ENCODE measurements at places on chromosomes 1 and 21.

DNA sequence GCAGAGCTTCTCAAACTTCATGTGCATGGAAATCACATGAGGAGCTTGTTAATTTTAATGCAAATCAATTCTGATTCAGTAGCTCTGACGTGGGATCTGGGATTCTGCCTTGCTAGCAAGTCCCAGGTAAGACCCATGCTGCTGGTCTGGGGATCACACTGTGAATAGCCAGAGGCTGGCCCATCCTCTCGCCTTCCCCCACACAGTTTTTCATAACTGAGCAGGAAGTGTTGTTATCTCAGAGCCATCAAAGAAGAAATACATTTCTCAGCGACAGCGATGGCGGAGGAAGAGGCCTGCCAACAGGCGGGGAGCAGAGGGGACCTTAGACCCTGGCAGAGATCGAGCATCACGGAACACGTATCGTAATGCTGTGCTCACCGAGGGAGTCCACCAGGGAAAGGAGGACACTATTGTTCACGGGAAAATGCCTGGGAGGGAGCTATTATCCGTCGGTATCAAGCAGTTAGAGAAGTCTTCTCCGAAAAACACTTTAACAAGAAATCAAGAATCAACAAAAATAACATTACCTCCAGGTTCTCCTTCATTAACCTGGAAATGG is 268.9 kb upstream of the TMEM51 start:
- DNase-seq = no peak

DNA sequence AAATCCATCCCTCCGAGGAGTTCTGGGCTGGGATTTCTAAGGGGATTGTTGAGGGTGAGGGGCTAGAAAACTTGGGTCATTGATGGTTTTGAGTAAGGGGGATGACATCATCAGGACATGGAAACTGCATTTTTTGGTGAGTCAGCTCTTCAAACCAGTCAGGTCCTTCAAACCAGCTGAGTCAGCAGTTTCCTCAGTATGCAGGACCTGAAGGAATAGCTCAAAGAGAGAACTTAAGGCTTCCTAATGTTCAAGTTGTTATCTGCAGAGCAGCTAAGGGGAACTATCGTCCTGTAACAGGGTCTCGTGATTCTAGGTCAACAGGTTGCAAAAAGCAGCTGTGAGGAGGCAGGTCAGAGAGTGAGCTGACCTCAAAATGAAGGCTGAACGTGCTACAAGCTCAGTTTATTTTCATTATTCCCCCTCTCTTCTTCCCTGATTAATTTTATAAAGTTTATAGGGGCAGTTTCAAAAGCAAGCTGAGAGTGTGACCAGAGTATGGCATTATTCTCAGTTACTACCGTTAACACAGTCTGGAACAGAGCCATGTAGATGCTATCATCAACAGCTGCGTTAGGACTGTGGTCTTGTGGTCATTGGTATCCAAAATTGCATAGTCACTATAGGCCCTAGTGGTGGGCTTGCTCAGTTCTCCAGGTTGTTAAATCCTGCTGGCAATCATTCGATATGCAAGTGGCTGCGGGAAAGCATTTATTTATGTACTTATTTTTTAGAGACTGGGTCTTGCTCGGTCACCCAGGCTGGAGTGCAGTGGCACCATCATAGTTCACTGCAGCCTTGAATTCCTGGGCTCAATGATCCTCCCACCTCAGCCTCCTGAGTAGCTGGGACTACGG is 10.7 kb upstream of the SDC3 start:
- DNase-seq = peak; percentile 79

DNA sequence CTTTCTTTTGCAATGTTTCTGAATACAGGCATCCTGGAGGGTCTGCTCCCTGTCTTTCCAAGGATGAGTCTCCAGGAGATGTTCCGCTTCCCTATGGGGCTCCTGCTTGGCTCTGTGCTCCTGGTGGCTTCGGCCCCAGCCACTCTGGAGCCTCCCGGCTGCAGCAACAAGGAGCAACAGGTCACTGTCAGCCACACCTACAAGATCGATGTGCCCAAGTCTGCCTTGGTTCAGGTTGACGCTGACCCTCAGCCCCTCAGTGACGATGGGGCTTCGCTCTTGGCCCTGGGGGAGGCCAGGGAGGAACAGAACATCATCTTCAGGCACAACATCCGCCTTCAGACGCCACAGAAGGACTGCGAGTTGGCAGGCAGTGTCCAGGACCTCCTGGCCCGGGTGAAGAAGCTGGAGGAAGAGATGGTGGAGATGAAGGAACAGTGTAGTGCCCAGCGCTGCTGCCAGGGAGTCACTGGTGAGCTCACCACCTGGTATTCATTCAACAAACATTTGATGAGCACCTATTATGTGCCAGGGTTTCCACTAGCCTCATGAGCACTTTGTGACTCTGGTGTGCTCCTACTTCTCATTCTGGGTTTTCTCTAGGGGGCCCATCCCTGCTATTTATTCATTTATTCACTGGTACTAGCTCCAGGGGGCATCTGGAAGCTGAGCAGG is 9.9 kb downstream of the TNN start:
- no peak for DNase-seq

GRCh38 chr1:3611170-3612019 is at the start of gene MEGF6:
TSS of gene MEGF6 (minus strand) at chr1:3611508. CDS start at chr1:3611268, 240 bp downstream.
- DNase-seq = no peak

GRCh38 chr1:39317111-39317510 is 112.6 kb downstream of the MACF1 start:
- DNase-seq = no peak

- peak; percentile 18 for DNase-seq
Observed at GRCh38 chr1:147171399-147172167, 687 bp downstream of the PRKAB2 start.

- no peak for DNase-seq
Observed at GRCh38 chr1:244066954-244067716, 16.1 kb downstream of the ZBTB18 start.

DNA sequence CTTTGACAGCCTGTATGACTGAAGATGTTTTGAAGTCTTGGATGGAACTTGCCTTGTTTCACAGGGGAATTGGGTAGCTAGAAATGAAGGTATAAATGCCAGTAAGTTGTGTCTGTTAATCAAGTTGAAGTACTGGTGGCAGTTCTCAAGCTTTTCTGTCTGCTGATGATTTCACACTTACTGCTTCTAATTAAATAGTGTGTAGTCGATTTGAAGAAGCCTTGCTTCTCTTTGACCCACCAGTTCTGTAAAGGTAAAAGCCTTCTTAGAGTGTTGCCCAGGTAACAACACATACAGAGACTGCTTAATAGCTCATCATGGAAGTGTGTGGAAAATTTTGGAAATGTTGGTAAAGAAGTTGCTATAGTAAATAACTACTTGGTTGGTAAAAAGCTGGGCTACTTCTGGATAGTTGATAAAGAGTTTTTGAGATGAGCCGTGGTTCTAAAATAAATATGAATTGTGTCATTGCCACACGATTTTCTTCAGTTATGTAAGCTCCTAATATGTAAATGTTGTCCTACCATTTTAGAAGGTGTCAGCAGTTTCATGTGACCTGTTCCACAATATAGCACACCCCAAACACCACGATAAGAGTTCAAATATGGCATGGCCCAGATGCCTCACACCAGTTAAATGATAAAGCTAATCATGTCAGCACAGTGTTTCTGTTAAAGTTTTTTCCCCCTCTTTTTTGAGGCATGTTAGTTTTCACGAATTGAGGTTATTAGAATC is 7.4 kb downstream of the RABGAP1L start:
- no peak for DNase-seq

Measured in fibroblast of mammary gland (primary cell).